ENCODE measurements at places on chromosomes 4 and X. TPM values are rescaled to one million over a fixed set of nuclear protein-coding genes. Genes with fewer than 3 reads are reported as not detected.

UGT2B11 gene
- polyA plus RNA-seq = not detected

PPP1R2C gene
- not detected for polyA plus RNA-seq

TMSB15C gene
- polyA plus RNA-seq = 1.5 TPM

NHSL2 gene
- 0.03 TPM for polyA plus RNA-seq

DNA sequence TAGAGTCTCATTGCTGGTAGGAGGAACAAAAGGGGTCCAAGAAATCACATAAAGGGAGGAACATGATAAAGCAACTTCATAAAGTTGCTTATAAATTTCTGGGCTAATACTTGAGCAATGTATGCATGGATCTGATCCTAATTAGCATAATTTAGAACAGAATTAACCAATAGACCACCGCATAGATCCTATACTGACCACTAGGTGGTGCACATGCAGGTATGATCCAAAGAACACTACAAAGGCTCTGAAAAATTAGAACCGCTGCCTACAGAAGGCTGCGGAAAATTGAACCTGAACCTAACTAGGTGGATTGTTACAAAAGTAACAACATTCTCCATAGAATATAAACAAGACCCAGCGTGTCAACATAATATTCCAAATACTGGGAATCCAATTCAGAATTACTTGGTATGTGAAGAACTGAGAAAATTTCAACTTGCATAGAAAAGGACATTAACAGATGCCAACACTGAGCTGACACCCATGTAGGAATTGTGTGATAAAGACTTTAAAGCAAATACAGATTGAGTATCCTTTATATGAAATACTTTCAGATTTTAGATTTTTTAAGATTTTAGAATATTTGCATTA, 23.3 kb downstream of the BRCC3 start:
- no peak for DNase-seq

DNA sequence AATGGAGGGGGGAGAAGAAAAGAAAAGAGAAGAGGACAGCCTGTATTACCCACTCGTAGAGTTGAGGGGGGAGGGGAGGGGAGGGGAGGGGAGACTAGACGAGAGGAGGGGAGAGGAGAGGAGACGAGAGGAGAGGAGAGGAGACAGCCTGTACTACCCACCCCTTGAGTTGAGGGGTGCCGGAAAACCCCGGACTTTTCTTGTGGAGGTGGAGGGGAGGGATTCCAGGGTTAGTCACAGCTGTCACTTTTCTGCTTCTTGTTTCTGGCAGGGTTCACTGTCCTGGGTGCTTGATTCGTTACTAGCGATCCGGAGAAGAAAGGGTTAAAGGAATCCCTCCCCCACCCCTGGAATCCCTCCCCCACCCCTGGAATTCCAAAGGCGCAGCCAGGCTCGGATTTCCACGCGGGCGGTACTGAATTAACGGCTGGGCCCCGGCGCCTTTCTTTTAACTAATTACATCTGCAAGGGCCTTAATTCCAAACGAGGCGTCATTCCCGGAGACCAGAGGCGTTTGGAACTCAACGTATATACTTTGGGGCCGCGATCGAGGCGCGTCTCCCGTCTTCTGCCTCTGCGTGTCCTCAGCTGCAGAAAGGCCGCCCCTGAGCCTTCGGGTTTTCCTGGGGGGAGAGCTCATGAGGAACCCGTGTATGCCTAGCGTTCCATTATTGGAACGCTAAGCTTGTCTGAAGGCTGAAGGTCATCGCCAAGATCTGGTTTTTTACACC, 20.1 kb upstream of the CSF2RA start:
- no peak for DNase-seq

DNA sequence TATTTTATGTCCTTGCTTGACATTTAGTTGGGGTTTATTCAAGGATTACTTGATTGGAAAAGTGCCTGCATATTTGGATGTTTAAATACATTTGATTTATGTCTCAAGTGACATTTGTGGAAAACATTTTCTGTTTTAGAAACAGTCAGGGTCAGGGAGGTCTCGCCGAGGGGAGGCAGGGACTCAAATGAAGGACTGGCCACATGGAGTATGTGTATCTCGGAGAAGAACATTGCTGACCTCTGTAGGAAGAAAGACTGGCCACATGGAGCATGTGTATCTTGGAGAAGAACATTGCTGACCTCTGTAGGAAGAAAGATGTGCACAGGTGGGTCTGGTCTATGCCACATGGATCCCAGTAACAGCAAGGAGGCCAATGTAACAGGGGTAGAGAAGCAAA, 233.6 kb downstream of the TRIML1 start:
- no peak for DNase-seq

GRCh38 chrX:55710701-55711100, 6.8 kb upstream of the RRAGB start:
- no peak for DNase-seq

DNA sequence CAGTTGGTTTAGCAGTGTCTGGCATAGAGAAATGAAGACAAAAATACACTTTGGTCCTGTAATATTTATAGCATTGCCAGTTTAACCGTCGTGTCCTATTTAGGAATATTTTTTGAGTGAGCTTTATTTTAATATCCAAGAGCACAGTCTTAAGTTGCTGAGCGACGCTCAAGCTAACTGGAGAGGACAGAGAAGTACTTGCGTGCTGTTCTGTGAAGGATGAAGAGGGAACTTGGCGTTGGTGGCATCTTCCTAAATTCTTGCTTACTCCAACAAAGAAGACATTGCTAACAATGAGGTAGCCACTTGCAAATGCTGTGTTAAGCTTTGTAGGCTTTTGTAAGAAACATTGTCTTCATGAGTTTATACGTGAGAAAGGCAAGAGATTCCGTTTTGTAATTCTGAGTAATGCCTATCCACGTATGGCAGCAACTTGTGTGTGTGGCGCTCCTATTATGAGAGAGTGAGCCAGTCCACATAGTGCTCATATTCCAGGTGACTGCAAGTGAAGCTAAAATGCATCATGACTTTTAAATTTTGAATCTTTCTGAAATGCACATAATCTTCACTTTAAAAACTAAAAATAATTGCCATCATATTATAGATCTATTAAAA, 50.6 kb downstream of the SYNPO2 start:
- DNase-seq = no peak

DNA sequence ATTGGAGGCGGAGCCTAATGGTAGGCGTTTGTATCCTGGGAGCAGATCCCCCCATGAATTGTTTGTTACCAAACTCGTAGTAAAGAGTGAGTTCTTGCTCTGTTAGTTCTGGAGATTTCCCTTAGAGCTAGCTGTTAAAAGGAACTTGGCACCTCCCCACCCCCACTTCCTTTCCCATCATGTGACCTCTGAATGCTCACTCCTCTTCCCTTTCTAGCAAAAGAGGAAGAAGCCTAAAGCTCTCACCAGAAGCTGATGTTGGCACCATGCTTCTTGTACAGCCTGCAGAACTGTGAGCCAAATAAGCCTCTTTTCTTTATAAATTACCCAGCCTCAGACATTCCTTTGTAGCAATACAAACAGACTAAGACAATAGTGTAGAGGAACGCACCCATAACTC, 13.8 kb upstream of the ATOH1 start:
- DNase-seq = no peak

GRCh38 chr4:184014301-184014700, 109.2 kb downstream of the STOX2 start:
- no peak for DNase-seq

DNA sequence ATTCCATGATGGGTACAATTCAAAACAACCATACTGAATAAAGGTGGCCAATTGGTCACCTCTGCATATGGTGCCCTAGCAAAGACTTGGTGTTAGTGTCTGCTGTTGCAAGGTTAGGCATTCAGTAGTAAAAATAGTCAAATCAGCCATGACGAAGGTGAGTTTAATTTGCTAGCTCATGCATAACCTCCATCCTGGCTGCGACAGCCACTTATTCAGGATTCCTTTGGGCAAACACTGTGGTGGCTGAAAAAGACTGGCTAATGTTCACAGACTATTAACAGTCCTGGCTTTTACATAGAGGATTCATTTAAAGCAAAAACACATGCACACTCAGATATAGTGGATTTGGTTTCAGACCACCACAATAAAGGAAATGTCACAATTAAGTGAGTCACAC, 34.8 kb upstream of the MAP9 start:
- DNase-seq = no peak

DNA sequence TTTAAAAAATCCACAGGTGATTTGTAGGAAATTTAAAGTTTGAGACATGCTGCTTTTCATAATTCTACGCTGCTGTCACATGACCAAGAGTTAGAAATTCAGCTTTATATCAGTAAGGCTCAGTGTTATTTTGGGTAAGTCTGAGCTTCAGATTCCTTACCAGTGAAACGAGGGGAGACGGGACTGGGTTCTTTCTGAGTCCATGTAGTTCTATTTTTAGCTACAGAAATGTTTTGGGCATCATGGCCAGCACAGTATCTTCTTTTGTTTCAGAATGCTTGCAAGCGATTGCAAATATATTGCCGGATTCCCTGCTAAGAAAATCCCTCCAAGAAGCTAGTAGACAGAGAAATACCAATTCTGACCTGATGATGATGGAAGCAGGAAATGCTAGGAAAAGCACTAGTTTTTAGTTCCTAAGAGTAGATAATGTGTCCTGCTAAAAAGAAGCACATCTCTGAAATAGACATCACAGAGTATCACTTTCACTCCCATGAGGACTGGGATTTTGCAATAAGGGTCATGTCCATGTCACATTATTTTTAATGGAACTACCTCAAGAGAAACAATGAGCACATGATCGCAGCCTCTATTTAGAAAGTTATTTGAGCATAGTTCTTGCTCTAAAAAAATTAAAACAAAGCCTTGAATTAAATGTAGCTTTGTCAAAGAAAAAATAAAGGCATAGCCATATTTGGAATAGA, 10.9 kb downstream of the ATP1B4 start:
- no peak for DNase-seq

DNA sequence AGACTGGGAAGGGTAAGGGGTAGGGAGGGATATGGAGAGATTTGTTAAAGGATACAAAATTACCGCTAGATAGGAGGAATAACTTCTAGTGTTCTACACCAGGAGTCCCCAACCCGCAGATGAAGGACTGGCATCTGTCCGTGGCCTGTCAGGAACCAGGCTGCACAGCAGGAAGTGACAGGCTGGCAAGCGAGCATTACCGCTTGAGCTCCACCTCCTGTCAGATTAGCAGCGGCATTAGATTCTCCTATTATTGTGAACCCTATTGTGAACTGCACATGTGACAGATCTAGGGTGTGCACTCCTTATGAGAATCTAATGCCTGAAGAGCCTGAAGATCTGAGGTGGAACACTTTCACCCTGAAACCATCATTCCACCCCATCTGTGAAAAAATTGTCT, 27.9 kb upstream of the BBS7 start:
- DNase-seq = no peak

GRCh38 chrX:40996886-40997530, 88.2 kb upstream of the USP9X start:
- DNase-seq = no peak

GRCh38 chrX:131747173-131747572, 203.3 kb downstream of the OR13H1 start:
- DNase-seq = no peak

GRCh38 chrX:124902953-124903352, 416.7 kb upstream of the TEX13C start:
- no peak for DNase-seq

- DNase-seq = no peak
Observed at GRCh38 chrX:63656871-63657580, 128.0 kb downstream of the ARHGEF9 start.

Measured in keratinocyte (primary cell).